Activated CD4-positive, alpha-beta T cell treated with anti-CD3 and anti-CD28 coated beads, Interleukin-2, amount 10 ng/mL, durations not matched to agents 24 days and 14 days (primary cell): ENCODE measurements at places on chromosomes 1 and 21.

DNA sequence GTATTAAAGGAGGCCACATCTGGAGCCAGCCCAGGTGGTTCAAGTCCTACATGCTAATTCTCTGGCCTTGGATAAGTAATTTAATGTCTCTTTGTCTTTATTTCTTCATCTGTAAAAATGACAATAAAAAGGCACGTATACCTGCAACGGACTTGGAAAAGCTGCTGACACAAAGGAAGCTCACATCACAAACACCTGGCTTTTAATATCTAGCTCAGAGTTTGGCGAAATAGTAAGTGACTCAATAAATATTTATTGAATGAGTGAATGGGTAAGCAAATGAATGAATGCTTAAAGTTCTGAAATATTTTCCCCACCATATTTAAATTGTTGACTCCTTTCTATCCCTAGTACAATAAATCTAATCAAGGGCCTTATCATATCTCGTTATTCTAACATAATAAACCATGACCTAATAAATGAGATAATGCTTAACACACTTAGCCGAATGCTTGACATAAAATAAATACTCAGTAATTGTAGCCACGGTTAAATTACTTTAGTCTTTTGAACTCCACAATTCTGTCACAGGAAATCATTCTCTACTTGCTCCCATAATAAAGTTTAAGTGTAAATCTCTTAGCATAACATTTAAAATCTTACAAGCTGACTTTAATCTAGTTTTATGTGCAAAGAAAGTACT lies 74.7 kb upstream of the PALMD start:
- no peaks in the 10 kb centered on the region for H3K4me1 ChIP-seq
- no peak for DNase-seq
- H3K36me3 ChIP-seq, result no peaks in the 10 kb centered on the region
- H3K27ac ChIP-seq, result no peak overlapping the region
- H3K4me3 ChIP-seq, result no peak overlapping the region

DNA sequence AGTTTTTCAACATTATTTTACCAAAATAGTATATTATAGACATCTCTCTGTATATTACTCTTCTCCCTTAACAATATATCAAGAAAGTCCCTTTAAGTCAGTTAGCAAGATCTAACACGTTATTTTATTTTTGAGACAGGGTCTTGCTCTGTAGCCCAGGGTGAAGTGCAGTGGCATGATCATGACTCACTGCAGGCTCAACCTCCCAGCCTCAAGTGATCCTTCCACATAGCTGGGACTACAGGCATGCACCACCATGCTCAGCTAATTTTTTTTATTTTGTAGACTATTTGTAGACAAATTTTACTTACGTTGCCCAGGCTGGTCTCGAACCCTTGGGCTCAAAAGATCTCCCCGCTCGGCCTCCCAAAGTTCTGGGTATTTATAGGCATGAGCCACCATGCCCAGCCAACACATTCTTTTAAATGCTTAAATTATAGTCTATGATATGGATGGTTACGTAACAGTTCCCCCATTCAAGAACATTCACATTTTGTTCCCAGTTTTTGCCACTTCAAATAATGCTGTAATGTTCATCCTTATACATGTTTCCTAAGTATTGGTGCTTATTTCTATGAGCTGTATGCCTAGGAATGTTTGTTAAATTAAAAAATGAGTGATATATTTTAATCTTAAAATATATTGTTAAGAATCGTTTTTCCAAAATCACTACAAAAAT lies 70.4 kb downstream of the TUT4 start:
- H3K27ac ChIP-seq, result no peak overlapping the region
- no peaks in the 10 kb centered on the region for H3K27me3 ChIP-seq
- H3K36me3 ChIP-seq, result peaks cover 17% of the 10 kb centered on the region
- no peak overlapping the region for H3K4me3 ChIP-seq
- H3K4me1 ChIP-seq, result no peaks in the 10 kb centered on the region

DNA sequence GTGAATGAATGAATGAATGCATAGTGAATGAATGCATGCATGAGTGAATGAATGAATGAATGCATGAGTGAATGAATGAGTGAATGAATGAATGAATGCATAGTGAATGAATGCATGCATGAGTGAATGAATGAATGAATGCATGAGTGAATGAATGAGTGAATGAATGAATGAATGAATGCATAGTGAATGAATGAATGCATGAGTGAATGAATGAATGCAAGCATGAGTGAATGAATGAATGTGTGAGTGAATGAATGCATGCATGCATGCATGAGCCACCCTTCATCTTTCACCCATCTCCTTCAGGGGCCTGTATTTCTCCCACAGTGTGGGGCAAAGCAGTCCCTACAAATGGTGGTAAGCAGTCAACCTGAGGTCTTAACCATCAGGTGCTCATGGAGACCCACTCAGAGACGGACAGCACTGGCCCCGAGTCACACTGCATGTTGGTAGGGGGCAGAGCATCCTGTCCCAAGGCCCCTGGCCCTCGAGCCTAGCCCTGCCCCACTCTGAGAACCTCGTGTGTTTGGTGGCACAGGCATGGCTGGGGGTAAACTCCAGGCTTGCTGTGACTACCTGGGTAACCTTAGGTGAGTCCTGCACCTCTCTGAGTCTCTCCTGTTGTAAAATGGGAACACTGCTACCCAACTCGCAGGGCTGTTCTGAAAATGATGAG lies 28.0 kb upstream of the PAX7 start:
- peaks cover 8% of the 10 kb centered on the region for H3K27me3 ChIP-seq
- H3K36me3 ChIP-seq, result no peaks in the 10 kb centered on the region

GRCh38 chr21:18725653-18726052 lies 322.1 kb upstream of the TMPRSS15 start:
- no peak overlapping the region for H3K27ac ChIP-seq
- DNase-seq, result no peak

DNA sequence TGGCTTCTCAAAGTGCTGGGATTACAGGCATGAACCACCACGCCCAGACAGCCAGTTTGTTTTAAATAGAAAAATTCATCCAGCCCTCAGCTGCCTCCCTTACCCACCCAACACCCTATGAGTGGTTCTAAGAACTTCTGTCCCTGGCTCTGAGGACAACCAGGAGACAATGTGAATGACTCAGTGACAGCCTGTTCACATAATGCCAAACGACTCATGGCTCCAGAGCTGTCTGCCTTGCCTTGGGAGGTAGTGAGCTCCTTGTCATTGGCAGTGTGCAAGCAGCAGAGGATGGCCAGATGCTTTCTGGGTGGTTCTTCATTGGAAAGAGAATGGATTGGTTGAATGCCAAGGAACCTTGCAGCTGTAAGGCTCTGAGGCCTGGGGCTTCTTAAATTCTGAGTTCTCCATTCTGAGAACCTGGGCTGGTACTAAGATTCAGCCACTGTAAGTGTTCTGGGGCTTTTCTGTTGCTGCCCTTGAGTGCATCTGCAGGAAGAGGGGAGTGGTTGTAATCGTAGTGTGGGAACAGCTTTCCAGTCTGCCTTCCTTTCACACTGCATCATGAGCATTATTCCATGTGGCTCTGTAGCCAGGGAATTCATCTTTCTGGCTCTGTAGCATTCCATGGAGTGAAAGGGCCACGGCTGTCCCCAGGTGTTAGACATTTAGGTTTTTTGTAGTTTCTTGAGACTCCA lies 5.8 kb downstream of the SERINC2 start:
- no peak overlapping the region for H3K27ac ChIP-seq
- H3K4me3 ChIP-seq, result no peak overlapping the region
- no peaks in the 10 kb centered on the region for H3K36me3 ChIP-seq
- peaks cover 2% of the 10 kb centered on the region for H3K4me1 ChIP-seq

DNA sequence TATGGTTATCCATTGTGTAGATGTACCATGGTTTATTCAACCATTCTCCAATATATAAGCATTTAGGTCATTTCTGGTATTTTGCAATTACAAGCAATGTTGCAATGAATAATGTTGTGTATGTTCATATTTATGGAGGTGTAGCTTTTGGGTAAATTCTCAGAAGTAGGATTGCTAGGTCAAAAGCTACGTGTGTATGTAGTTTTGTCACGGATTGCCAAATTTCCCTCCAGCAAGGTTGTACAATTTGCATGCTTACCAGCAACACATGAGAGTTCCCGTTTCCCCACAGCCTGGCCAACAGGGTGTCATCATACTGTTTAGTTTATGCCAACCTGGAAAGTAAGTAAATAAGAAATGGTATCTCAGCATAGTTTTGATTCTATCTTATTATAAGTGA lies 36.3 kb downstream of the IGSF5 start:
- no peaks in the 10 kb centered on the region for H3K4me1 ChIP-seq
- no peak for DNase-seq
- H3K36me3 ChIP-seq, result no peaks in the 10 kb centered on the region
- no peaks in the 10 kb centered on the region for H3K27me3 ChIP-seq

DNA sequence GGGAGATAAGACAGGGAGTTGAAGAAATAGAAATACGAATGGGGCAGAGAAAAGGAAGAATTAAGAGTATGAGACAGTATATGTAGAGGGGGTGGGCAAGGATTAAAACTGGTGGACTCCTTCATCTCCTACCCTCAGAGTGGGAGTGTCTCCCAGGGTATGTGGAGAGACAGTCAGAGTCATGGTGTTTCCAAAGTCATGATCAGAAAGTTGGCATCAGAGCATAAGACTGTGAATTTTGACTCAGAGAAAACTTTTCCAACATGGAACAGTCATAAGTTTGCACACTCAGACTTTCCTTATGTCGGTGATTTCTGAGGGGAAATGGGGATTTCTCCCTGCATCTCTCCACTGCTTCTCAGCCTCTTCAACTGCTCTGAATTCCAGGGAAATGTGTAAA lies 2.4 kb downstream of the CD84 start:
- H3K27ac ChIP-seq, result peak overlapping the region; percentile 92
- peak overlapping the region; percentile 88 for H3K4me3 ChIP-seq
- peaks cover 19% of the 10 kb centered on the region for H3K36me3 ChIP-seq
- H3K4me1 ChIP-seq, result peaks cover 82% of the 10 kb centered on the region
- H3K27me3 ChIP-seq, result no peaks in the 10 kb centered on the region

- peak overlapping the region; percentile 19 for H3K4me3 ChIP-seq
- peaks cover 45% of the 10 kb centered on the region for H3K36me3 ChIP-seq
- DNase-seq, result no peak
- H3K27me3 ChIP-seq, result no peaks in the 10 kb centered on the region
Observed at GRCh38 chr21:17777072-17777765, 41.9 kb downstream of the C21orf91 start.

- peaks cover 19% of the 10 kb centered on the region for H3K27me3 ChIP-seq
- peak; percentile 28 for DNase-seq
- H3K4me1 ChIP-seq, result peaks cover 4% of the 10 kb centered on the region
- no peaks in the 10 kb centered on the region for H3K36me3 ChIP-seq
- H3K27ac ChIP-seq, result no peak overlapping the region
- H3K4me3 ChIP-seq, result no peak overlapping the region
Observed at GRCh38 chr1:158809862-158810261, 21.3 kb upstream of the MNDA start.

- peaks cover 2% of the 10 kb centered on the region for H3K36me3 ChIP-seq
- no peak overlapping the region for H3K27ac ChIP-seq
- DNase-seq, result no peak
- no peaks in the 10 kb centered on the region for H3K4me1 ChIP-seq
- H3K4me3 ChIP-seq, result no peak overlapping the region
Observed at GRCh38 chr1:179167418-179167777, 62.1 kb downstream of the ABL2 start.

DNA sequence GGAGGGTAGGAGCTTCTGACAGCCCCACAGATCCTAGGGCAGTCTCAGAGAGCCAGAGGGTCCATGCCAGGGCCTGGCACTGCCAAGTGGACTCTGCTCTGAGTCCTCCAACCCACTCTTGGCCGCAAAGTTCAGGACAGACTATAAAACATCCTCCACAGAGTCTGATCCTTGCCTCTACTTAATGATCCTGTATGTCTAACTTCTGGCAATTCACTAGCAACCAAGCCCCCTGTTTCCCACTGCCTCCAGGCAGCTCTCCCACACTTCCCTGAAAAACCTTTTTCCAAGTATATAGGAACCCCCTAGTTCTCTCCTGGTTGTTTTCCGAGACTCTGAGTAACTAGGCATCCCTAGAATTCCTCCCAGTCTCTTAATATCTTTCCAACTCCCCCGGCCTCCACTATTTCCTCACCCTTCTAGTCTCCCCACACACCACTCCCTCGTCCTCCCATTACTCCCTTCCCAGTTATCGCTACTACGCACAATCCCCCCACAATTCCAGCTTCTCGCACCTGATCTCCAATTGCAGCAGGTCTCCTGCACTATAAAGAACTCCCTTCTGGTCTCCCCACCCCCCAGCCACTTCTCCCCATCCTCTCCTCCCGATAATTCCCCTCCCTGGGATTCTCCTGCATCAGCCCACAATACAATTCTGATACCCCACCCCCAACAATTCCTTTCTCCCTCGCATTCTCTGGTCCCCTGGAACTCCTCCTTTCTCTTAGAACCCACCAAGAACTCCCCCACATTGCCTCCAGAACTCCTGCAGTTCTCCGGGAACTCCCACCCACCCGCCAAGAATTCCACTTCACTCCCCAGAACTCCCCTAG lies 574 bp downstream of the IGSF9 start:
- peak overlapping the region; percentile 54 for H3K4me3 ChIP-seq
- no peaks in the 10 kb centered on the region for H3K36me3 ChIP-seq

- no peaks in the 10 kb centered on the region for H3K36me3 ChIP-seq
- no peak overlapping the region for H3K4me3 ChIP-seq
- no peak for DNase-seq
- H3K27ac ChIP-seq, result no peak overlapping the region
- peaks cover 36% of the 10 kb centered on the region for H3K4me1 ChIP-seq
Observed at GRCh38 chr1:93705892-93706500, 24.4 kb upstream of the BCAR3 start.

DNA sequence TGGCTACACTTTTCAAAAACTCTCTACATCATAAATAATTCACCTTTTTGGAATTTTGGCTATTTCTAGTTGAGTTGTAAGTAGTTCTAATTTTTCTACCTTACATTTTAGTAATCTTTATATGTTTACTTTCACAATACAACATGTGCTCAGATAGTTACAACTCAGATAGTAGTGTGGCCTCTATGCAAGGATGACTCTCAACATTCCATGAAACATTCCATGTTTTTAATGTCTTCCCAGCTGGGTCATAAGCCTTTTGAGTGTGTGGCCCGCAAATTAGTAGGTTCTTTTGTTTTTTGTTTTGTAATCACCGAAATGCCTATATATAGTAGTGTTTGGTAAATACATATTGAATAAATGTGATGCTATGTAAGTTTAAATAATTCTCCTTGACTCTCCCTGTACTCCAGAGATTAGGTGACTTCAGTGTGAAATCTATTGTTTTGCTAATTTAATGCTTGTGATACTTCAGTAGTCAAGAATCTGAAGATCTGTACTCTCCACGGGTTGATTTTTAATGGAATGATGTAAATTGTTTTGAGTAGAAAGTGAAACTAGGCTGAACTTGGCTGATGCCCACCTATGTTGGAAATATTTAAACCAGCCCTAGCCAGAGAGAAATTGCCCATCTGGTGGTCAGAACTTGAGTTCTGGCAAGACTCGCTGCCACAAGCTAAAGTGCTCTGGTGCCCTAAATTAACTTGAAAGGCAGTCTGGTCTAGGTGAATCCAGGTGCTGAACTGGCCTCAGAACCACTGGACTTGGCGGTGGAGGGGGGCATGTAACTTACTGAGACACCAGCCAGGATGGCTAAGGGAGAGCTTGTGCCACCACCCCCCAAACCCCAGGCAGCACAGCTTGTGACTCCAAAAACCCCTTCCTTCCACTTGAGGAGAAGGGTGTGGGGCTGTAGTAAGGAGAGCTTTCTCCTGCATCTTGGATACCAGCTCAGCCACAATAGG lies 165.6 kb downstream of the USP25 start:
- no peaks in the 10 kb centered on the region for H3K4me1 ChIP-seq
- peaks cover 2% of the 10 kb centered on the region for H3K27me3 ChIP-seq
- H3K4me3 ChIP-seq, result no peak overlapping the region
